ENCODE measurements at places on chromosomes 3 and 15.
A peak's percentile ranks its signal among the peaks of the same experiment; 100 is the strongest.

GRCh38 chr15:39814489-39814888 lies 31.8 kb upstream of the FSIP1 start:
- DNase-seq, result no peak

GRCh38 chr15:26667222-26667988 lies 105.5 kb downstream of the GABRB3 start:
- peak; percentile 8 for DNase-seq

GRCh38 chr3:178915365-178915764 lies 156.2 kb downstream of the ZMAT3 start:
- no peak for DNase-seq

GRCh38 chr3:177606891-177607290 lies 409.6 kb upstream of the TBL1XR1 start:
- no peak for DNase-seq

GRCh38 chr3:152540120-152540519 lies 271.4 kb downstream of the MBNL1 start:
- no peak for DNase-seq

- DNase-seq, result no peak
These were observed 6.0 kb downstream of the SERP1 start for GRCh38 chr3:150540297-150540696.

- DNase-seq, result no peak
These were observed 54.2 kb downstream of the ITGA11 start for GRCh38 chr15:68377766-68378165.

DNA sequence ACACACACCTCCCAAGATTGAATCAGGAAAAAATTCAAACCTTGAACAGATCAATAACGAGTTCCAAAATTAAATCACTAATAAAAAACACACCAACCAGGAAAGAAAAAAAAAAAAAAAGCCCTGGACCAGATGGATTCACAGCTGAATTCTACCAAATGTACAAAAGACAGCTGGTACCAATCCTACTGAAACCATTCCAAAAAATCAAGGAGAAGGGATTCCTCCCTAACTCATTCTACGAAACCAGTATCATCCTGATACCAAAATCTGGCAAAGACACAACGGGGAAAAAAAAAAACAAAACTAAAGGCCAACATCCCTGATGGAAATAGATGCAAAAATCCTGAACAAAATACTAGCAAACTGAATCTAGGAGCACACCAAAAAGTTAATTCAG lies 54.4 kb upstream of the SLC12A8 start:
- DNase-seq, result peak; percentile 9

Data from cerebellar nuclear complex (tissue), 1 donor.